Aorta (tissue), 5 donors: ENCODE measurements at places on chromosomes 12 and 14. TPM values are rescaled to one million over a fixed set of nuclear protein-coding genes. Genes with fewer than 3 reads are reported as not detected.
A peak's percentile ranks its signal among the peaks of the same experiment; 100 is the strongest.

The JAG2 gene
- total RNA-seq, result 15.0 TPM

The GMPR2 gene
- total RNA-seq, result 44.6 TPM

DNA sequence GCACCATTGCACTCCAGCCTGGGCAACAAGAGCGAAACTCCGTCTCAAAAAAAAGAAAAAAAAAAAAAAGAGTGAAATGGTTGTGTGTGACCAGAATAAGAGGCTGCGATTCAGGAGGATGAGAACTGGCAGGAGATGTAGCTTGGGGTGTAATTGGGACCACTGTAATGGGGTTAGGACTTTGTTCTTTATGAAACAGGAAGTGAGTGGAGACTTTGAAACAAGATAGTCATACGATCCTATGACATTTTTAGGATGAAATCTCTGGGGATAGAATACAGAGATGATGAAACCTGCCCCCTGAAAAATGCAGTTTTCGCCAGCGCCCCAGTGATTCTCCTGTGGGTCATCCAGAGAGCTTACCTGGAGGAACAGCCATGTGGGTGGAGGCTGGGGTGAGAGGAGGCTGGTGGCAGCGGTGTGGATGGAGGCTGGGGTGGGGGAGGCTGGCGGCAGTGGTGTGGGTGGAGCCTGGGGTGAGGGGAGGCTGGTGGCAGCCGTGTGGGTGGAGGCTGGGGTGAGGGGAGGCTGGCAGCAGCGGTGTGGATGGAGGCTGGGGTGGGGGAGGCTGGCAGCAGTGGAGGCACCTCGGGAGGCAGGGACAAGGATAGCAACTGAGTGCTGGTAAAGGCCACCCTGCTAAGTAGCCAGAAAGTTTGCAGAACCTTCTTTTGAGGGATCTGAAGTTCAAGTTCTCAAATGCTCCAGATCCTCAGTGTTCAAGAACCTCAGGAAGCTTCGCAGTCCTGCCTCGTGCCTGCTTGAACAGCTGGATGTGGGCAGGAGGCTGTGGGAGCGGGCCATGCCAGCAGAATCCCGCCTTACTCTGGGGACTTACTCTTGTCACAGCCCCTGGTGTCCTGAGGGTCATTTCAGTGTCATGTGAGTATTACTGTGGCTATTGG lies 20.2 kb downstream of the FBXL14 start:
- no peak for DNase-seq

The TAPBPL gene
- total RNA-seq, result 29.3 TPM

DNA sequence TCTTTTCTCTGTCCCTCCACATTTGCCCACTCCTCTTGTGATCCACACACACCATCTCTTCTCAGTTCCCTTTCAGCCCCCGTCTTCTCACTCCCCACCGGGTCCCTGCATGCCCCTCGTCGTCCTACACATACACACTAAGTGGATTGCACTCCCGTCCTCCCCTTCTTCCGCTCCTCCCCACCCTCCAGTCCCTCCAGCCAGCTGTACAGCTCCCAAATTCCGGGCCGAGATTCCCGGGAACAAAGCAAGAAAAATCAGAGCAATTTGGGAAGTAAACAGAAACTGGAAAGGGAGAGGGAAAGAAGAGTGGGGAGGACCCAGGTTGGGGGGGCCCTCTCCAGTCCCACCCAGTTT lies 282 bp upstream of the IGFBP6 start:
- DNase-seq, result peak; percentile 81

DNA sequence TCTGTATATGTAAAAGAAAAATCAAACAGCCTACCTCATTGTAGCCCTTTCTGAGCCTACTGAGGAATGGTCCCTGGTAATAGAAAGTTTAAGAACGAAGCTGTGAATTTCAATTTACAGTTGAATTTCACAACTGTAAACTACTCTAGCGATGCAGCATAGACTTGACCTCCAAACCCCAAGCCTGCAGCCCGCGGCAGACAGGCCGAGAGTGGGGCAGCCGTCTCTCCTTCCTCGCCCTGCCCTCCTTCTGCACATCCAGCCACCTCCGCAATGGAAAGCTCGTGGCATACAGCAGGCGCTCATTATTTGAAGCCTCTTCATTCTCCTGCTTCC lies 15.3 kb downstream of the RNASE2 start:
- DNase-seq, result no peak
